Suppressor macrophage treated with lipopolysaccharide for 4 hours (primary cell): ENCODE measurements at places on chromosomes 1 and 21.

DNA sequence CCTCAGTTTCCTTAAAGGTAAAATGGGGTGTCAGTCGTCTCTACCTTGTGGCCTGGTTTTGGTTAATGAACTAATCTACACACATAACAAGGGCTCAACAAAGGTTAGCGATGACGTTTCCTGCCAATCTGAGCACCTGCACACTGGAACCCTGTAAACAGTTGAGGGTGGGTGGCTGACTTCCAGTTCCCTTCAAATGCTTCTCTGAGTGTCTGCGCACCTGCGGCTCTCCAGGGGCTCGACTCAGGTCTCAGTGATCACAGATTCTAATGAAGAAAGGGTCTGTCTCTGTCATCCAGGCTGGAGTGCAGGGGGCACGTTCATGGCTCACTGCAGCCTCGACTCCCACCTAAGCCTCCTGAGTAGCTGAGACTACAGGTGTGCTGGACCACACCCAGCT is 3.3 kb upstream of the AGPAT3 start:
- no peak for DNase-seq

DNA sequence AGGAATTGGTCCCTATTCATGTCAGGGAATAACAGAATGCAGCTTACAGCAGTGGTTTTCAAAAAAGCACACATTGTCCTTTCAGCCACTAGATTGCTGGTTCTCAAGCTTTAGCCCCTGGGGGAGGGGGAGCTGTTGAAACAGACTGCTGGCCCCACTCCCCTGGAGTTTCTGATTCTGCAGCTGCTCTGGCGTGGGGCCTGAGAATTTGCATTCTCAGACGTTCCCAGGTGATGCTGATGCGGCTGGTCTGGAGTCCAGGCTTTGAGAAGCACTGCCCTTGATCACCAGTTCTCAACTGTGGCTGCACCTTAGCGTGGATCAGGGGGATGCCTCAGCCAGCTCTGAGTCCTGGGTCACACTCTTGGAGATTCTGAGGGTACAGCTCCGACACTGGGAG is 62.7 kb upstream of the LAPTM5 start:
- DNase-seq = no peak

- no peak for DNase-seq
Observed at GRCh38 chr1:53868565-53868964, 21.0 kb downstream of the YIPF1 start.

DNA sequence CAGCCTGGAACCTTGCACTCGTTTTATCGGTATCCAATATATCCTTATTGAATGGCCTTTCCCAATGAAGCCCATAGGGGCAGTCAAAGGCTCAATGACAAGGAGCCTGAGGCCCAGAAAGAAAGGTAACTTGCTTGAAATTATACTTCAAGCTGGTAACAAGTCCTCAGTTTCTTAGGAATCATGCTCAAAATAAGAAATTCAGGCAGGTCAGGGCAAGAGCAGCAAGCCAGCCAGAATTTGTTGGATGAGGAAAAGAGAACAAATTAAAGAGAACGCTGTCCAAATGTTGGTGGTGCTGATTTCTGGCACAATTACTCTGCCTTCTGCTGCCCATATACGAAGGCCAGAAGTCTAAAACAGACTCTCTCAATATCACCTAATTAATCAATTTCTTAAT is 77.6 kb downstream of the DDX20 start:
- no peak for DNase-seq

- no peak for DNase-seq
Observed at GRCh38 chr1:59298710-59299346, 1.9 kb downstream of the FGGY start.

GRCh38 chr1:100229681-100230443 is 19.8 kb downstream of the DBT start:
- no peak for DNase-seq

GRCh38 chr1:26288311-26288941 is 8.5 kb downstream of the SH3BGRL3 start:
- peak; percentile 80 for DNase-seq

DNA sequence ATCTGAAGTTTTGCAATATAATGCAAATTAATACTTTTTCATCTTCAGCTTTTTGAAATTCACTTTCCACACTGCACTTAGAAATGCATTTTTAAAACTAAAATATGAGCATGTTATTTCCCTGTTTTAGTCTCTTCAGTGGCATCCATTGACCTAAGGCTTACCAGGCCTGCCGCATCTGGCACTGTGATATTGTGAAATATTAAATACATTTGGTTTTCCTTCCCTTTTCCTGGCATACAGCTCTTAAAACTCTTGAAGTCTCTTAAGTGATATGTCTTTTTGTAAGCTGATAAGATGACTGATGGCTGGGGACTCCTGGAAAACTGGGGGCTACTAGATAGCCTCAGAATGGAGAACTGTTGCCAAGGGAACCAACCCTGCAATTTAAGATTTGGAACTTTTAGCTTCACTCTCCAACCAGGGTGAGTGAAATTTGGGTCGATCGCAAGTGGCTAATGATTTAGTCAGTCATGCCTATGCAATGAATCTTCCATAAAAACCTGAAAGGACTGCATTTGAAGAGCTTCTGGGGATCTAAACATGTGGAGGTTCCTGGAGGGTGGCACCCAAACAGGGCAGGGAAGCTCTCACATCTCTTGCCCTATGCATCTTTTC is 75.5 kb upstream of the PDC start:
- DNase-seq = peak; percentile 64

DNA sequence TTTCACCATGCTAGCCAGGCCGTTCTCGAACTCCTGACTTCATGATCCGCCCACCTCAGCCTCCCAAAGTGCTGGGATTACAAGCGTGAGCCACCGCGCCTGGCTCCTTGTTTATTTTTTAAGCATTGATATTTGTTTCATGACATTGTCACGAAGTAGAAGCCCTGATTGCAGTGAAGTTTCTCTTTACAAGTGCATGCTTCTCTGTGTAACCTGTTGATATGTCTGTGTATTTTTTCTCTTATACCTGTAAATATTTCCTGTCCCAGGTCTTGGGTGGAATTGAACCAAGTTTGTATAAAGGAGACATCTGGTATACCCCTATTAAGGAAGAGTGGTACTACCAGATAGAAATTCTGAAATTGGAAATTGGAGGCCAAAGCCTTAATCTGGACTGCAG is 73.5 kb upstream of the FAM3B start:
- no peak for DNase-seq

DNA sequence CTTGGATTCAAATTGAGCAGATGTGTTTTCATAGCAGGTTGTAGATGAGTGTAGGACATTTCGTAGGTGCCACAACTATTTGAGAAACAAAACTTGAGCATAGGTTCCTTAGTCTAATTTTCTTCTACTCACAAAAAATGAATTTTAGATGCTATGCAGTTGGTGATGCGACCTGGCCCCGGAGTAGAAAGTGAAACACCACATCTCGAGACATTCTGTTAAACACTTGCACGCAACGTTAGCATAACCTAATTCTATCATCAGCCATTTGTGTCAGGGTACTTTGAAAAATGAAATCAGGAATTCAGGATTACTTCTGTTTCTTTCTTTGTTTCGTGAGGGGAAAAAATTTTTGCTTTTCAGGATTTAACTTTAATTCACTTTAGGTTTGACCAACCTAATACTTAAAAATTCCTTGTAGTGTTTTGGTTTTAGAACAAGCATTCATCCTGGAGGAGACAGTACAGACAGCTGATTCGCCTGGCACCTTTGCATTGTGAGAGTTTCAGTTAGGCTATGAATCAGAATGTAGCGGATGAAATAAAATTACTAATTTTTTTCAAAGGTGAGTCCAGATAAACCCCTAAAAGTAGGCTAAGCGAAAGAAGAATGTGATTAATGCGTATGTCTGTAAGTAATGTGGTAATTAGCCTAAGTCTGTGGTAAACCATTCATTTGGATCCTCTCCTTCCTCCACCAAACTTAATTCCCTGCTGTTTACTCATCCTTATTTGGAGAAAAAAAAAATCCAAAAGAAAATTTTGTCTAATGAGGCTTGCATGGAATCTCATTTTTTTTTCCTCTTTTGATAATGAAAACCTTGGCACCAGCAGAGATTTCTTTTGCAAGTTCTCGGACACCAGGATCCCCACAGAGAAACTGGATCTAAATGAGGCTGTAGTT is 44.9 kb downstream of the MAP3K21 start:
- DNase-seq = no peak

DNA sequence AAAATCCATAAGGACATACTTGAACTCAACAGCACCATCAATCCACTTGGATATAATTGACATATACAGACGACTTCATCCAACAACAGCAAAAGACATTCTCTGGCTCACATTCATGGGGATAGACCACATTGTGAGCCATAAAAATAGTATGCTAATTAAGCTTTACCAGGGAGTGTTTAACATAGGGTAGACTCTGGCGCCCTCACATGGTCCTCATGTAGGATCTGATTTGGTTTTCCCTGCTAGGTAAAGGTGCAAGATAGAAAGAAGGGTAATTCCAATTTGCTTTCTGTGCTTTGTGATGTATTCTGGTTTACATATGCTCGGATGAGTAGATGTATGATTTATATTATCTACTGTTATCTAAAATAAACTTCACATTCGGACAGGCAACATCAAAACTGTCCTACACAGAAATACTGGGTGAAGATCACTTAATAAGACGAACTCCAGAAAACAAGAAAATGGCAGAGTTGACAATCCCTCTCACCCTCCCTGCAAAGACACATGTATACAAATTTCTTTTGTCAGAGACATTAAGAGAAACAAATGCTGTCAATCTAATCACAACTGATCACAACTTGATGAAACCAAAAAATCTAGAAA is 27.7 kb downstream of the CR1L start:
- DNase-seq = peak; percentile 16

DNA sequence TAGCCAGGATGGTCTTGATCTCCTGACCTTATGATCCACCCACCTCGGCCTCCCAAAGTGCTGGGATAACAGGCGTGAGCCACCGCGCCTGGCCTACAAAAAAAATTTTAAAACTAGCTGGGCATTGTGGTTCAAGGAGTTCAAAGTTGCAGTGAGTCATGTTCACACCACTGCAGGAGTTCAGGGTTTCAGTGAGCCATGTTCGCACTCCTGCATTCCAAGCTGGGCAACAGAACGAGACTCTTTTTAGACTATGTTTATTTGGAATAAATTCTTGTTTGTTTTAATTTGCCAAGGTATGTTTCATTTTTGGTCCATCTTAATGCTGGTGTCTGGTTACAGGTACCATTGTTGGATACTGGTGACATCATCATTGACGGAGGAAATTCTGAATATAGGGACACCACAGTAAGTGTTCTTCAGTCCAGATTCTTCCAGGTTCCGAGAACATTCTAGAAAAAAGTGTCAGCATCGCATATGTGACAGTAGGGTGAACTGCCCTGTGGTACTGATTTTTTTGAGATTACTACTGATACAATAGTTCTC is 3.9 kb downstream of the PGD start:
- no peak for DNase-seq

DNA sequence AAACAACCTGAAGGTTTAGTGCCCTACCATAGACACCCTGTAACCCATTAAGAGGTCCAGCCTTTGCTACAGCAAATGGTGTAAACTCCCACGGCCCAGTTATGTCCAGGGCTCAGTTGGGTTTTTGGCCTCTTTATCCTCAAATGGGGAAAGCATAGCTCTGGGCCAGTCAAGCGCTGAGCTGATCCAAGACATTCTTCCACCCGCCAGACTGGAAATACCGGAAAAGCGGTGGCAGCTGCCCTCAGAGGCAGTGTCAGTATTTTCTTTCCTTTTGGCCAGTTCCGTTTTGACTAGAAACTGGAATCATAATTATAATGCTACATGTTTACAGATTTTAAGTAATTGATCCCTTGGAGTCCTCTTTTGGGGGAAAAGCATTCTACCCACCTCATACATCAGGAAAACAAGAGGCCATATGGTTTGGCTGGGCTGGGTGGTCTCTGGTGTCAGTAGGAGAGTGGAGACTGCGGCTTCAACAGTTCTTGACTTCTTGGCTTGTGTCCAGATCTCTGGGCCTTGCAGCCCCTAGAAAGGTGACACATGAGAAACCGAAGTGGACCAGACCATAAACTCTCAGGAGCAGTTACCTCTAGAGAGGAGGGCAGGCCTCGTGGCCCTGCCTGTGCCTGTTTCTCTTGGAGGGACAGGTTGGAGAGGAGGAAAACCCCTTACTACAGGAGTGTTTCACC is 30.2 kb upstream of the CLDN14 start:
- DNase-seq = no peak

DNA sequence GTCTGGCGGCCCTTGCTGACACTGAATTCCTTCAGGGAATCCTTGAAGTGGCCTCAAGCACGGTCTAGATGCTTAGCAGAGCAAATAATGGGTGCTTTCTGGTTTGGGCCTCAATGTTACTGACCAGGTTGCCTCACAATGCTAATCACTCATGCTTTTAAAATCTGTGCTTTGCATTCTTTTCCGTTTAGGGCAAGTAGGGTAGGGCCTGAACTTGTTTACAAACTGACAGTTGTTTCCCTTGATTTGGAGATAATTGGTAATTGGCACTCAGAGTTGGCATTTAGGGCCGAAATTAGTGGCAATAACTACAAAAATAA is 1.4 kb downstream of the VPS13D start:
- peak; percentile 3 for DNase-seq

- no peak for DNase-seq
Observed at GRCh38 chr1:32077451-32077850, 4.7 kb downstream of the TMEM39B start.

- DNase-seq = no peak
Observed at GRCh38 chr1:2195785-2196184, 1.2 kb upstream of the FAAP20 start.

- no peak for DNase-seq
Observed at GRCh38 chr1:84386716-84387479, 11.4 kb upstream of the DNASE2B start.

DNA sequence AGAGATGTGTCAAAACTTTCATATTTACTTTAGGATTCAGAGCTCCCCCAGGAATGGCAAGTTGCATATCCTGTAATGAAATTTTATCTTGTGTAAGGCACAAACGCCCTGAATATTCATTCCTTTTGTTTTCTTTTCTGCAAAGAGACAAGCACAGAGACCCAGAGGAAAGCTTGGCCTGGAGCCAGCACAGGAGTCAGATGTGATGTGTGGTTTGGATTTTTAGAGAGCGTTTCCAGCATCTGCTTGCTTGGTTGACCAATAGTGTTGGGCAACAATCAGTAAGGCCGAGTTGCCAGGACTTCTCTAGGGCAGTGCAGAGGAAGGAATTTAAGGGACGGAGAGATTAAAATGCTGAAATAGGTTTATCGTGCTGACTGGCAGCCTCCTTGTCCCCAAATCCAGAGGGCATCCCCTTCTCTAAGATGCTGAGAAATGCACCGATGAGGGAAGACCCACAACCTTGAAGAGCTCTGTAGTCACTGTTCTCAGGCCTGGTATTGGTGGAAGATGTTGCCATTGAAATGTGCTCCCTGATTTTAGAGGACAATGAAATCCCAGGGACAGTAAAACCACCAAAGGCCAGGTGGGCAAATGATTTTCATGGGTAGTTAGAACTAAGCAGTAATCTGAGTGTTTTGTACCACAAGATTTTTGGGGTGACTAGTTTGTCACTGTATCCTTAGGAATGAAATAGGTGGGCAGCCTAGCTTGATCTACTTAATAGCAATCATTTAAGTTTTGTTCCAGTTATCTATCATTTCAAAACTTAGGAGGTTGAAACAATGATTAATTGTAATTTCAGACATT is 37.9 kb upstream of the RHOU start:
- DNase-seq = peak; percentile 79
